ENCODE measurements at places on chromosomes 1 and 21.

- DNase-seq, result peak; percentile 32
Measured at GRCh38 chr21:26169611-26170470, 729 bp downstream of the APP start.

GRCh38 chr1:36160949-36161485, 5.1 kb downstream of the MAP7D1 start:
- DNase-seq, result no peak

DNA sequence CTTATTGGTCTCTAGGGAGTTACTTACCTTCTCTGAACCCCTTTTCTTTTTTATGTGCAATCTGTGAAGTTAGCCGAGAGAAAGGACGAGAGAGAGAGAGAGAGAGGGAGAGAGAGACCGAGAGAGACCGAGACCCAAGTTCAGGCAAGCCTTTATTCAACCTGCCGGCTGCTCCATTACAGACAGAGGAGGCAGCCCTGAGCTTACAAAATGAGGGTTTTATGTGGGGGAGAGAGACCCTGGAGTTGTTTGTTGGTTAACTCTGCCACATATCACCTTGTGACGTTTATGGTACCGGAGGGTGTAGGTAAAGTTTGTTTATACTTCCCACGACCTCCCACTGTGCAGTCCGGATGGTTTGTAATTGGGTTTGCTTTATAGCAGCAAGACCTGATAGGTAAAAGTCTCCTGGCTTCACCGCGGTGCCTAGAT, 1.5 kb upstream of the MCOLN3 start:
- no peak for DNase-seq

DNA sequence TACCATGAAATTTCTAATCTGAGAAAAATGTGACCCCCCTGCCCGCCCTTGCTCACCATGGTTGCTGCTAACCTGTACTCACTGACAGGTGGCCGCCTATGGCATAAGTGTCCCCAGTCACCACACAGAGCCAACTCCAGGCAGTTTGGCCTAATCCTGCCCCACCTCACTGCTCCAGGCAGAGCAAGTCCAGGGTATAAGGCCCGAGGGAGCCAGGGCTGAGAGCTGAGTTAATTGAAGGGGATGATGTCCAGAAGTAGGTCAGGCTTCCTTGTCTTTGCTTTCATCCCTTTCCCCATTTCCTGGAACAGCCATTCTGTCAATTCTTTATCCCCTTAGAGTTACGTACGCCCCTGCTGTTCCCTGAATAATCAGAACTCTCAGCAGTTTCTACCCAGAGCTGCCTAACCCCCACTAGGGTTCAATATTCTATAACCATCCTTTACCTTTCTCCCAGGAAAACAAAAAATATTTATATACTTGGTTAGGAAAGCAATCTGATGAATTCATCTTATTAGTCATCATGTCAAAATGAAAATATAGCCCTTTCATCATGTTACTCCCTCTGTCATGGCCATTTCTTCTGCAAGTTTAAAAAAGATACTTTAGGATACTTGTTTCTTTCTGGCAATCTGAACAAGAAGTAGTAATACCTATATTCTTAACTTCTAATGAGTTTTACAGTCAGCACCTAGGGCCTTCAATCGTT, 29.4 kb upstream of the CD101 start:
- no peak for DNase-seq

DNA sequence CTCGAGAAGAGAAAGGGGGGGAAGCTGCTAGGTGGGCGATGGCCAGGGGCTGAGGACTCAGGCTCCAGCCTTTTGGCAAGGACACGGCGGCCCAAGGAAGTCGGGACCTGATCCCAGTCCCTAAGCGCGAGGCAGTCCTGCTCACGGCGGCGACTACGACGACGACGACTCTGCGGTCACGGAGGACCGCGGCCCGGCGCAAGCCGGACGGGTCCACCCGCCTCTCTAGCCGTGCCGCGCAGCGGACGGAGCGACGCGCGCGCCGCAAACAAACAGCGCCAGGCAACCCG, 401 bp downstream of the WNT9A start:
- peak; percentile 69 for DNase-seq

DNA sequence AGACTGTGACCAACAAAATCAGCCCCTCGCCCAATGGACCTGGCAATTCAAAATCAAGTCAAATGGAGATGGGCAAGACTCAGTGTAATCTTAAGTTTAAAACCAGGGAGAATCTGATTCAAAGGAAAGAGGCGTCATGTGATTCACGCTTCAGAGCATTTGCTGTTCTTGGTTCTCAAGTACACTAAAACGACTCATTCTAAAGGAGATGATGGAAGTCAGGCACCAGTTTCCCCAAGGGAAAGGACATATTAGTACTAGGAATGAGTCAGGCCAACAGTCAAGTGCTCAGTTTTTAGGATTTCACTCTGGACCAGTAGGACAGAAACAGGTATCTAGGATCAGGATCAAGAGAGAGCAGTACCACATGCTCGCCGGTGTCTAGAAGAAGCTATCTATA, 429.6 kb downstream of the PLPP3 start:
- no peak for DNase-seq

- DNase-seq, result no peak
Measured at GRCh38 chr1:47188791-47189785, 748 bp downstream of the PDZK1IP1 start.

DNA sequence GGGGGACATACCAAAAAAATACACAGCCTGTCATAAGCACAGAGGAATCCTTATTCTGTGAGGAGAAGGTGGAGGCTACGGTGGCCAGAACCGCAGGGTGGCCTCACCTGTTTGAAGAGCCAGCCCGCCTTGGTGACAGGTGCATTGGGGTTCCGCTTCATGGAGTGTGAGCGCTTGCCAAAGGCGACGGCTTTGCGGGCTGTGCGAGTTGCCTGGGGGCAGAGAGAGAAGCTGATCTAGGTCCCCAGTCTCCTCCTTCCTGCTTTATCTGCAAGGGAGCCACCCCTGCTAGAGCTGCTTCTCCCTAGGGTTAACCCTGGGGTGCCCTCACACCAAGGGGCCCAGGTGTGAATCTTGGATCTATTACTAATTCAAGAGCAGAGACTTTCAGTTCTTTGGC, 54.3 kb upstream of the GOLT1A start:
- DNase-seq, result no peak

DNA sequence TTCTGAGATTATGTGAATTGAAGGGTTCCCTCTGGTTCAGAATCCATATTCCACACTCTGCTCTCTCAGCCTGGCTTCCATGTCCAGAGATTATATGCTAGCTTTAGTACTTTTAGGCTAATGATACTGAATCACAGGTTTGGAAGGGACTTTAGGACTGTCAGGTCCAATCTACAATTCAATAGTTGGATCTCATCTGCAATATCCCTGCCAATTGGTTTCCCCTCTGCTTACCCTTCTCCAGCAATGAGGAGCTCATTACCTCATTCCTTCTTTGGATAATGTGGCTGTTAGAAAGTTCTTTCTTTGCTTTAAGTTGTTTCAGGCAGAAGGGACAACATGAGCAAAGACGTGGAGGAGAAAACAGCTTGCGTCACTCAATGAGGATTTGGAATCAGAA, 245.3 kb downstream of the PLPP3 start:
- no peak for DNase-seq

DNA sequence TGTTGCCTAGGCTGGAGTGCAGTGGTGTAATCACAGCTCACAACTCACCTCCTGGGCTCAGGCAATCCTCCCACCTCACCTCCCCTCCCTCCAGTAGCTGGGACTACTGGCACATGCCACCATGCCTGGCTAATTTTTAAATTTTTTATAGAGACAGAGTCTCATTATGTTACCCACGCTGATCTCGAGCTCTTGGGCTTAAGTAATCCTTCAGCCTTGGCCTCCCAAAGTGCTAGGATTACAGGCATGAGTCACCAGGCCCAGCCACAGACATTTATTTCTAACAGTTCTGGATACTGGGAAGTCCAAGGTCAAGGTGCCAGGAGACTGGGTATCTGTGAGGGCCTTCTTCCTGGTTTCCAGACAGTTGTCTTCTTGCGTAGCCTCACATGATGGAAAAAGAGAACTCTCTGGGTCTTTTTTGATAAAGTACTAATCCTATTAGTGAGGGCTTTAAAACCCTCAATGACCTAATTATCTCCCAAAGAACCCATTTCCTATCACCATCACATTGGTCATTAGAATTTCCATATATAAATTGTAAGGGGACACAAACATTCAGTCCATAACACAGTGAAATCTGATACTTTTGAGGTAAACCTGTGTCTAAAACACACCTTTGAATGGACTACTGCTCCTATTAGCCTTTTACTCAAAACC, 67.9 kb downstream of the PHACTR4 start:
- no peak for DNase-seq

DNA sequence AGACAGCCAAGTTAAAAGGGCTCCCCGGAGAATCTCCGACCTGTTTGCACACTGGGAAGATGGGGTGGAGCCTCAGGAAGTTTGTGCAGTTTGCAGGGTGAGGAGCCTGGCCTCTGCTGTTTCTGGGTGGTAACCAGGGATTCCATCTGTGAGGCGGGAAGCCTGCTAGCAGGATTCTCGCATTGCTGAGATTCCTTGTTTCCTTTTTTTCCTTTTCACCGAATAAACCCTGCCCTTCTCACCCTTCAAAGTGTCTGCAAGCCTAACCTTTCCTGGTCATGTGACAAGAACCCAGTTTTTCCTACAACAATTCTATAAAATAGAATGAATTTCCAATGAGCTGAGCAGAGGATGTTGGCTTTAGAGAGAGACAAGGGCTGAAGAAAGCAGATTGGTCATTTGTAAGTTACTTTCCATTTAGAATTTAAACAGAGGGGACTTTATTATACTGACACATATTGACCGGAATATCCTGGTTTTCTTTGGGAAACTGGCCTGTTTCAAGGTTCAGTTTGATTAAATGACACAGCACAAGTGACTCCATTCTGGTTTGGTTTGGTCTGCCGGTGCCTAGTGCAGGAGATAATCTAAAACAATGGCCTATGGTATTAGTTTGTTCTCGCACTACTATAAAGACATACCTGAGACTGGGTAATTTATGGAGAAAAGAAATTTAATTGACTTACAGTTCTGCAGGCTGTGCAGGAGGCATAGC, 48.7 kb upstream of the DNAH14 start:
- no peak for DNase-seq

GRCh38 chr1:43451701-43452532, 1.8 kb downstream of the HYI start:
- DNase-seq, result no peak

DNA sequence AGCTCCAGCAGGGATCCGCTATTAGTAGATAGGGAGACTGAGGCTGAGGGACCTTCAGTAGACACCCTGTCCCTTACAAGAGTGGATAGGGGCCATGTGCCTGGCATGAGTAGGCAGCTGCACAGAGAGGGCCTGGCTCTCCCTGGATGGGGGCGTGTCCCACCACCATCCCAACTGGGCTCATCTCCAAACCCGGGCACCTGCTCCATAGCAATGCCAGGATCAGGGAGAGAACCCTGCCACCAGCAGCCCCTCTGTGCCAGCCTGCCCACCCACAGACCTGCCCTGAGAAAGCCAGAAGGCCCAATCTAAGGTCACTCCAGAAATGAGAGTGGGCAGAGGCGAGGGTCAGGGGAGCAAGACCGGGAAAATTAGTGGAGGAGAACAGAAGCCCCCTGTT, 121.3 kb downstream of the GRIK3 start:
- no peak for DNase-seq

DNA sequence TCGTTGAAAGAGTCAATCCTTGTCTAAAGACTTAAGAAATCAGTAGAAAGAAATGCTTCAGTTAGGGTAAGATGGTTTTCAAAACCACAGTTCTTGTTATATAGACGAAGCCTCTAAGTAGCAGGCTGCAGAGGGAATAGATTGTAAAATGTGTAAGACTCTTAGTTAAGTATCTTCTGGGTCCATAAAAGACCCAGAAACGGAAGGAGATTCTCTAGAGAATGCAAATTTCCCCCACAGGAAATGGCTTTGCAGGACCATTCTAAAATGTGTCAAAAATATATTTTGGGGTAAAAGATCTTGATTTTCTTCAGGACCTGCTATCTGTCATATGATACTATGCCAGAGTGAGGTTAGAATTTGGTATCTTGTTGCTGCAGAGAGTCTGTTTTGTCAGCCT, 13.4 kb downstream of the OR2T1 start:
- no peak for DNase-seq

GRCh38 chr1:41632781-41633575, 148.5 kb upstream of the EDN2 start:
- no peak for DNase-seq

- DNase-seq, result no peak
Measured at GRCh38 chr1:38558500-38559445, 300.8 kb downstream of the RRAGC start.

DNA sequence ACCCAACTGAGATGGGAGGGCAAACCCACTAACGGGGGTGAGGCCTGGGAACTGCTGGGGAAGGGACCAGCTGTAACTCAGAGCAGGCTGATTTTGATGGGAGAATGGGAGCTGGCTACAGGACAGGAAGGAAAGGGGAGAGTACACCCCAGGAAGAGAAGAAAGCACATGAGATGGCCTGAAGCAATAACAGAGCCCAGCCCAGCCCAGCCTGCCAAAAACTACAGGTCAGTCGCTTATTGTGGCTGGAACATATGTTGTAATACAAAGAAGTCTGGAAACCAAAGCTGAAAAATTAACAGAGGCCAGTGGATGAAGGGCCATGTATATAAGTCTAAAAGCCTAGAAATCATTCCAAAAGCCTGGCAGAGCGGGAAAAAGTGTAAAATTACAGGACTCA, 1.6 kb downstream of the ITLN2 start:
- no peak for DNase-seq

DNA sequence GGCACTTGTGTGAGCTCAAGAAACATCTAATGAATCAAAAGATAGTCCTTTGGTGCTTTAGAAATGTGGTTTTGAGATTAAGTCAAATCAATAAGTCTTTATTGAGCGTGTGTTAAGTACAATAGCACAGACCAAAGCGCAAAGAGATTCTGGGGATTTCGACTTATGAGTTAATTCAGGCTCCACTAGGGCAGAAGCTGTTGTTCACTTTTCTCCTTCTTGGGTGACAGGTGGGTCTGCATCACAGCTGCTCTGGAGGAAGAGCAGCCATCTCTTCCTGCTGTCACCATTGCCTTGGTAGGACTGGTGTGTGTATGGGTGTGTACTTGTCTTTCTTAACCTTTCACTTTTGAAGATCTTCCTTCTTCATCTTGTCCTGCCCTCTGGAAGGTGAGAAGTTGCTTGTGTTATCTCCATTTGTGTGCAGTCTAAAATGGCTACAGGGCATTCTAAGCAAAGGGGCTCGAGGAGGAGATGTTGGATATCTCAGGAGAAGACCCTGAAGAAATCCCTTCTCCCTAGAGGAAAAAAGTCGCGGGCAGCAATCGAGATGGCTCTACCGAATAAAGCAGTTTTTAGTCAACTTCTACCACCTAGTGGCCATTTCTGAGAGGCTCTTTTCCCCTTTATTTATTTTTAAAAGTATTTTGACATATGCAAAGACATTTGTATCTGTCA, 22.9 kb upstream of the DISC1 start:
- no peak for DNase-seq

- DNase-seq, result no peak
Measured at GRCh38 chr21:33021150-33021549, 4.6 kb upstream of the OLIG2 start.

GRCh38 chr21:34075760-34076660, 2.6 kb downstream of the MRPS6 start:
- no peak for DNase-seq

- DNase-seq, result no peak
Measured at GRCh38 chr1:94716965-94717364, 103.2 kb upstream of the SLC44A3 start.

- DNase-seq, result no peak
Measured at GRCh38 chr21:35139382-35139715, 90.2 kb upstream of the RUNX1 start.

- no peak for DNase-seq
Measured at GRCh38 chr1:31670593-31670964, 25.9 kb upstream of the PEF1 start.

- DNase-seq, result no peak
Measured at GRCh38 chr1:168098534-168099320, 38.0 kb downstream of the GPR161 start.
